ENCODE measurements at places on chromosomes 12 and 14.
A peak's percentile ranks its signal among the peaks of the same experiment; 100 is the strongest.

DNA sequence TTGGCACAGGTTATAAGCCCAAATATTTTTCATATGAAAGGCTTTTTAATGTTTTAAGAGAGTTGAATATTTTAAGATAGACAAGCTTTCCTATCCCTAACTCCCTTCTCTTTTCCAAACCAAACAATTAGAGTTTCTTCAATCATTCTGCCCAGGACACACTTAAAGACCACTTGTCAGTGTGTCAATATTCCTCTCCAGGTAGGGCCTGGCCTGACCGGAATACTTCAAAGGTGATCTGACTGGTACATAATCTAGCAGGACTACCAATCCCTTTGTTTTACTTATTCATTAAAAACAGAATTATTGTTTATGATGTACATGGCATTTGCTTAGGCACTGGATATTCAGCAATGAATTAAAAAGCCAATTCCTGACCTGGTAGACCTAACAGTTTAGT is 24.2 kb upstream of the SNRPF start:
- DNase-seq, result no peak

GRCh38 chr12:19945559-19946435 is 422.5 kb upstream of the PDE3A start:
- DNase-seq, result no peak

GRCh38 chr14:105503935-105504692 is 13.1 kb downstream of the TEDC1 start:
- no peak for DNase-seq

GRCh38 chr12:76250256-76250655 is 98.0 kb downstream of the BBS10 start:
- DNase-seq, result no peak

GRCh38 chr12:64039281-64039871 is 182.7 kb downstream of the KICS2 start:
- DNase-seq, result no peak

- no peak for DNase-seq
Measured at GRCh38 chr14:74910556-74910955, 12.5 kb downstream of the RPS6KL1 start.

- no peak for DNase-seq
Measured at GRCh38 chr14:104137297-104138097, 890 bp upstream of the KIF26A start.

DNA sequence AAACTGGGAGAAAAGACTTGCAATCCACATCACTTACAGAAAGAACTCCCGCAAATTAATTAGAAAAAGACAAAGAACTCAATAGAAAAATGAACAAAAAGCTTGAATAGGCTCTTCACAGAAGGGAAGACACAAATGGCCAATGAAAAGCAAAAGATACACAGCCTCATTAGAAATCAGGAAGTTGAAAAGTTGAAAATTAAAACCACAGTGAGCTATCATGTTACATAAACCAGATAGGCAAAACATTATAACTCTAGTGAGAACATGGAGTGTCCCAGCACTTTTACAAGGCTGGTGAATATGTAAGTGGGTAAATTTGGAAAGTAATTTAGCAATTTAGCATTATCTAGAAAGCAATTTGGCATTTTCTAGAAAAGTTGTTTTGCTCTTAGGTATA is 158.4 kb upstream of the RASSF8 start:
- DNase-seq, result no peak

GRCh38 chr14:56809270-56810146 is 771 bp downstream of the OTX2 start:
- no peak for DNase-seq

GRCh38 chr12:112239020-112239419 is 113.7 kb downstream of the TRAFD1 start:
- no peak for DNase-seq

DNA sequence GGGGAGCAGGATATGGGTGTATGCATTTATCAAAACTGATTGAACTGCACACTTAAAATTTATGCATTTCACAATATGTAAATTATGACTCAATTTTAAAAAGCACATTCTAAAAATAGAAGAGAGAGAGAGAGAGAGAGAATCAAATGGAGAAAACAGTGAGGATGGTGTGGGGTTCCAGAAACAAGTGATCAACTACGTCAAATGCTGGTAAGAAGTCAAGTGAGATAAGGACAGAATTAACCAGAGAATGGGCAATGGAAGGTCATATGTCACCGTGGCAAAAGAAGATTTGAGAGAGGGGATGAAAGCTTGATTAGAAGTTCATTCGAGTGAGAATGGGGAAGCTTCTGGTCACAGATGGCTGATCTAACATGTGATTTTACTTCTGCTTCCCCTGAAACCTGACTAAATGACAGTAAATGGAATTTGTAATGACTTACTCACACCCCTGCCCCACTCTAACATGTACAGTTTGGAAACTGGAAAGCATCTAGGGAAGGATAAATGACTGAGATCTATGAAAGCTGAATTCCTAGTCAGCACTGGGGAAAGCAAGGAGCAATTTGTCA is 276.5 kb upstream of the AMIGO2 start:
- no peak for DNase-seq

GRCh38 chr14:50379563-50379962 is 17.1 kb downstream of the CDKL1 start:
- DNase-seq, result no peak

DNA sequence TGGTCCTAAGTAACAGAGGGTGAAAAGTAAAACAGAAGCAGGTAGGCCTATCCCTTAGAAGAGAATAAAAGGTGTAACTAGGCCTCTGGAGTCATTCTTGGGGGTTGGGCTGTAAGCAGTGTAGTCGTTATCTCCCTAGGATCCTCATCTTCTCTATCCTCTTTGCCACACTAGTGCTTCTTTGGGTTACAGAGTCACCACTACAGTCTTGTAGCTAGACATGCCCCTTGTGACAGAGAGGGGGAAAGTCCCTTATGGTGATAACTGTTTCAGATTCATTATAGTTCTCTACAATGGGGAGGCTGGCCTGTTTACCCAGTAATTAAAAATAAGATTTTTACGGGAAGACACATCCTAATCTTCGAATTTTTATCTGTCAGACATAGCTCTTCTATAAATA is 16.4 kb upstream of the SRP54 start:
- DNase-seq, result no peak

DNA sequence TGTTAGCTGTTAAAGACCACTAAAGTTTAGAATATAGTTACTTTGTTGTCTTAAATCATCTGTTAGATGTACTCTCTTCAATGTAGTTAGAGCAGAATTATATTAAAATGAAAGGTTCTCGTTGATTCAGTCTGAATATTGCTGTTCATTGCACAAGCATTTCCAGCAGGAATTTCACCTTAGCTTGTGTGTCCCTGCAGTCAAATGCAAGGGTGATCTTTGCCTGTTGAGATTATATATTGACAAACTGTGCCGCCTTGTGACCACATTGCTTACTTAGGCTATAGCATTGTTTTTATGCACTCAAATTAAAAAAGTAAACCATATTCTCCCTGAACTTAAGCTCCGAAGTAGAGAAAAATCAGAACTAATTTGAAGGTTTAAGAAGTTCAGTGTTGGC is 39.5 kb downstream of the ATP2A2 start:
- no peak for DNase-seq

GRCh38 chr12:685388-685787 is 22.1 kb upstream of the NINJ2 start:
- DNase-seq, result no peak

DNA sequence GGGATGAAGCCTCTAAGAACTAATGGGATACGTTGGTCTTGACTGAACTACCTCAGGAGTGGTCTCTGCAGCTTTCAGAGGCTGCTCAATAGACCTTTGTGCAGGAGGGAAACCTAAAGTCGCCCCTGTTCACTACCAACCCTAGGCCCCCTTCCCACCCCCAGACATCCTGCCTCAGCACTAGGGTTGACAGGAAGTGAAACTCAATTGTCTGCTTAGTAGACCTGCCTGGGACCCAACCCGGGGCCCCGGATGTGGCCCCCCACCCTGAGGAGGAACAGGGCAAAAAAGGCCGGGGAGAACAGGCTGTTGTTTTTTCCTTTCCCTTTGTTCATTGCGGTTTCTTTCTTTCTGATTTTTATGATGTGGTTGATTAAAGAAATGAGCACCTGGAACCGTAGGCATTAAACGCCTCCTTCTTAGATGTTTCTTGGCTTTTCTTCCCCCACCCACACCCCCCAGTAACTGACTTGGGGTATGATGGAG is 1.6 kb upstream of the DGKA start:
- DNase-seq, result no peak

DNA sequence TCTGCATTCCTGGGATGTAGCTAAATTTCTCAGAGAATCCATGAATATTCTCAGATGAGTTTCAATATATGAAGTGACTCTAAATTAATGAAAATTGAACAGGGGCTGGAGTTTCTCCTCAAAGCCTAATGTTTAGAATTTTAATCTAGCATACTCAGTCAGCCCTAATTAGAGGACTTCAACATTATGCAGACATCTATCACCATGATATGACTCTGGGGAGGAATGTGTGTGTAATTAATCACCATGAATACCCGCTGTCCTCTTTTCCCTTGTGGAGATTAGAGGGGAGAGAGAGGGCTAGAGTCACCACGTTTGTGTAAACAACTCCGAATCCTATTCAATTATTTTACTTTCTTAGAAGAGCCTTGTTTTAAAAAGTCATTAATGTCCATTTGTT is 698.6 kb upstream of the MDGA2 start:
- no peak for DNase-seq

DNA sequence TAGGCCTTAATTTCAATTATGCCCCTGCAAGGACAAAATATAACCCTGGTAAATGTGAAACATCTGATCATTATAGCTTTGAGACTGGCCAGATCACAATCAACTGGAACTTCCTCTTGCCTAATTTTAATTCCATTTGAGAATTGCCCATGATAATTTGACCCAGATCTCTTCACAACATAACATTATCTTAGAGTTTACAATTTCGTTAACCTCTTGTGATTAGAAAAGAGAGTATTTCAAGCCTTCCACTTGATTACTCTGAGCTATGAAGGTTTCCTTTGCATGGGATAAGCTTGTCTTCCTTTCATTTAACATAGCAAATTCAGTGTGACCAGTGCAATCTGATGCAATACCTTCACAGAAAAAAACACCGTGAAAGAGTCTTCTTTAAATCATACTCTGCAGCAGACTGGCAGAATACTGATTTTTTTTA is 143.6 kb downstream of the DUSP6 start:
- DNase-seq, result no peak

GRCh38 chr12:94284859-94285258 is 136.5 kb downstream of the PLXNC1 start:
- no peak for DNase-seq

DNA sequence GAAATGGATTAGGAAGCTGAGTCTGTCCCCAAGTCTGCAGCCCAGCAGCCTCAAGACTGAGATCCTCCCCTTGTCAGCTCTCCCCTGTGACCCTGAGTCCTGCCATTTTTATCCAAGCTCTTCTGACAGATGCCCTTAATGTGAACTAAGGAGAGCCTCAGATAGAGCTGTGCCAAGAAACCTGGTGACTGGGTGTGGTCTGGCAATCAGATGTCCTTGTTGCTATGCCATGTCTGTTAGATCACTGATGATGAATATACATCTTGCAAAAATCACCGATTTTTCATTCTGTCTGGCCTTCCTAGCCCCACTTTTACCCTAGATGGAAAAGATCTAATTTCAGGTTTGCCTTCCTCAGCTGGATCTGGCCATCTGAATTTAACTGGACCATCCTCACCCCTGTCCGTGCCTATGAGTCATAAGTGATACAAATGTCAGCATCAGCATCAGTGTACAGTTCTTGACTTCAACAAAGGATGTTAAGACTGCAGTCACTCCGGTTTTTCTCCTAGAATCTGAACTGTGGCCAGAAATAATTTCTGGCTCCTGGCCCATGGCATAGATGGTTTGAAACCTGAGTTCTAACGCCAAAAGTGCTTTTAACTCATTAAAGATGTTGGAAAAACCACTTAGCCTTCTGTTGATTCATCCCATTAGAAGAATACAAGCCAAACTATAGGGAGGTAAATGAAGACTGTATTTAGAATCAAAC is 61.2 kb upstream of the GRIP1 start:
- no peak for DNase-seq

DNA sequence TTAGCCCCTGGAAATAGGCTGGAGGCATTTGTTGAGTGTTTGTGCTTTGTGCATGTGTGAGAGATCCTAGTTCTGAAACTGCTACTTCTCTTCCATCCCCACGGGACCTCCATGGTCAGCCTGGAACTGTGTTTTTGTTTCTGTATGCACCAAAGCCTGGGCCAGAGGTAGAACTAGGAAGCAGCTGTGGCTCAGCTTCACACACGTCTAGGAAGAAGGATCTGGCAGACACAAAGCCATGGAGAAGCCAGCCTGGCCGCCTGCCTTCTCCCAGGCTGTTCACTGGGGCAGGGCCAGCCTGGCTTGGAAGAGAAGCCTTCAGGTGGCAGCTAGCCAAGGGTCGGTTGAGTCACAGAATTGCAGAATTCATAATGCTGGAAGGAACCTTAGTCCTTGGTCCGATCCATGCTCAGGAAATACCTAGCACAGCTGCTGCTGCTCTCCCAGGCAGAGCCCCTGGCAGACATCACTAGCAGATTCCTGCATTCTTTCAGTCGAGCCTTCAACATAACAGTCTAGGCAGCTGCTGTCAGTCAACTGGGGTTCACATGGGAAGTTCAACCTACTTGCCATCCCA is 27.0 kb downstream of the RIN3 start:
- peak; percentile 23 for DNase-seq

Measured in esophagus squamous epithelium (tissue), 5 donors.